PC-3 (cell line): ENCODE measurements at places on chromosomes 11 and 22. TPM values are rescaled to one million over a fixed set of nuclear protein-coding genes. Genes with fewer than 3 reads are reported as not detected.

- H3K27me3 ChIP-seq, result no peaks in the 10 kb centered on the region
- no peak overlapping the region for H3K4me3 ChIP-seq
- H3K36me3 ChIP-seq, result no peaks in the 10 kb centered on the region; the same call in 1 of the 2 replicates
- no peak overlapping the region for H3K27ac ChIP-seq
Measured at GRCh38 chr22:19937616-19938473, 3.7 kb upstream of the COMT start.

Gene NAALAD2
- 0.29 TPM in 1 of 2 replicates, not detected in the other for total RNA-seq

Gene UBQLNL
- total RNA-seq, result not detected in 2 replicates

DNA sequence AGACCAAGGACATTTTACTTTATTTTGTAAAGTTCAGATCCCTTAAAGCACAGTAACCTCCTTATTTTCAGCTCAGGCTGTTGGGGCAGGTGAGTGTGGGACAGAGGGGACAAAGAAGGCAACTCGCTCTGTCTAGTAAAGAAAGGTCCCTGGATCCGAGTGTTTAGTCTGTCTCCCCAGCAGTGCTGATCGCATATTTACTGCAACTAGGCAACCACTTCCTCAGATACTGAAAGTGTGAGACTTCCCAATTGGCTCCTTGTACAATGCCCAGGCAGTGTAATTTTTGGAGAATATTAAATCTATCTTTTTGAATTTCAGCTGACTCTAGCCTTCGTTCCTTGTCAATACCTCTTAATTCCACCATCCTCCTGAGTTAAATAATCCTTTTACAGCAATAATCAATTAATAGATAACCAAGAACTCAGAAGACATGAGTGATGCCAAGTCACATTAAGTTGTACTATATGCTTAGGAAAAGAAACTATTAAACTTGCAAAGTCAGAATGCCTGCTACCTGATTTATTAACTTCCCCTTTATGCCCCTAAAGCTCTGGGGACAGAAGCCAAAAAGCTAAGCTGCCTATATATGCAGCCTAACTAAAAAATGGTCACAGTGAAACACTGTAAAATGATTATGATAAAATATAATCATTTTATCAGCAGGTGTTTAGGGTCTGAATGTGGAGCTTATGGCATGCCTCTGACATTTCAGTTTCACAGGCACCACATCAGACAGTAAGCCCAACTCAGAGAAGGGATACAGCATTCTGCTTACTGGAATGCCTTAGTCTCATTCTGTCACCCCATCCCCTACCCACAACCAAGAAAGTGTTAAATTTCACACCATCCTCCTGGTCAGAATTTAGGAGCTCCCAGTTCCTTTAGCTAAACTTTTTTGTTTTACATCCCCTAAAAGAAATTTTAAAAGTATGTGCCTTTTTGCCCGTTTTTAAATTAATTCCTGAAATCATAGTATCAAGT, 138.7 kb downstream of the TRIM44 start:
- no peak overlapping the region for H3K4me3 ChIP-seq
- H3K27ac ChIP-seq, result no peak overlapping the region
- peaks cover 32% of the 10 kb centered on the region for H3K4me1 ChIP-seq
- H3K27me3 ChIP-seq, result no peaks in the 10 kb centered on the region
- no peak for DNase-seq

GRCh38 chr11:131662993-131663392, 292.6 kb downstream of the NTM start:
- no peak for DNase-seq
- no peaks in the 10 kb centered on the region for H3K36me3 ChIP-seq
- H3K27ac ChIP-seq, result no peak overlapping the region
- H3K27me3 ChIP-seq, result peaks cover 66% of the 10 kb centered on the region
- H3K4me3 ChIP-seq, result no peak overlapping the region
- no peaks in the 10 kb centered on the region for H3K4me1 ChIP-seq

DNA sequence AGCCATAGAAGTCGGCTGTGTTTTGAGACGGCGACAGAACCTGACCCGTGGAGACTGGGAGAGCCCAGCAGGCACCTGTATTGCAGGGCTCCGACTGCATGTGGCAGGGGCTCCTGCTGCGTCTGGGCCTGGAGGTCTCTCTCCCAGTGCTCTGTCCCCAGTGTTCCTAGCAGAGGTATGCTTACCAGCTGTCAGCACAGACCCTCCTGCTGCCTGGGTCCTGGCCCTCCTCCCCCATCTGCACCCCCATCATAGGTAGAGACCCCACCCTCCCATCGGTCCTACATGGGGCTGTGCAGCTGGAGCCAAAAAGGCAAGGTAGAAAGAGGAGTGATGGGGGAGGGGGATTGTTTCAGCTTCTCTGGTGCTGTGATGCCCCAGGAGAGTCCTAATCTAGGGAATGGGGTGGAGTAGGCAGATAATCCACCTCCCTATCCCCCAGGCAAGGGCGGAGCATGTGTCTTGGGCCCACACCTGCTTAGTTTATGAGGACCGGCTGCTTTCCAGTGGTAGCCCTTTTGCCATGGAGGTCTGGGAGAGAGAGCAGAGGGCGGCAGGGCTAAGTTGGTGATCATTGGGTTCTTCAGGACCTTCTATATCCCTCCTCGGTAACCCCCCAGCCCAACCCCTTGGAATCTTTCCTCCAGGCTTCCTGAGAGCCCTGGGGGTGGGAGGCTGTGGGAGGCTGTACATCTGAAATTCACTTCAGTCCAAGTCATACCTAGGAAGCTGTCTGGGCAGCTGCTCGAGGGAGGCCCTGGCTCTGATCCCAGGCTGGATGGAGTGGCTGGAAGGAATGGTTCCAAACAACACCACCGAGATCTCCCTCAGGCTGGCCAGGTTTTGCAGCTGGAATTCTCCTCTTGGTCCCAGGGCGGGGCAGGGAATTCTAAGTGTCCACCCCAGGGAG, 5.3 kb downstream of the SLC7A4 start:
- H3K36me3 ChIP-seq, result no peaks in the 10 kb centered on the region
- H3K27me3 ChIP-seq, result no peaks in the 10 kb centered on the region
- no peaks in the 10 kb centered on the region for H3K4me1 ChIP-seq
- H3K27ac ChIP-seq, result no peak overlapping the region
- no peak overlapping the region for H3K4me3 ChIP-seq

DNA sequence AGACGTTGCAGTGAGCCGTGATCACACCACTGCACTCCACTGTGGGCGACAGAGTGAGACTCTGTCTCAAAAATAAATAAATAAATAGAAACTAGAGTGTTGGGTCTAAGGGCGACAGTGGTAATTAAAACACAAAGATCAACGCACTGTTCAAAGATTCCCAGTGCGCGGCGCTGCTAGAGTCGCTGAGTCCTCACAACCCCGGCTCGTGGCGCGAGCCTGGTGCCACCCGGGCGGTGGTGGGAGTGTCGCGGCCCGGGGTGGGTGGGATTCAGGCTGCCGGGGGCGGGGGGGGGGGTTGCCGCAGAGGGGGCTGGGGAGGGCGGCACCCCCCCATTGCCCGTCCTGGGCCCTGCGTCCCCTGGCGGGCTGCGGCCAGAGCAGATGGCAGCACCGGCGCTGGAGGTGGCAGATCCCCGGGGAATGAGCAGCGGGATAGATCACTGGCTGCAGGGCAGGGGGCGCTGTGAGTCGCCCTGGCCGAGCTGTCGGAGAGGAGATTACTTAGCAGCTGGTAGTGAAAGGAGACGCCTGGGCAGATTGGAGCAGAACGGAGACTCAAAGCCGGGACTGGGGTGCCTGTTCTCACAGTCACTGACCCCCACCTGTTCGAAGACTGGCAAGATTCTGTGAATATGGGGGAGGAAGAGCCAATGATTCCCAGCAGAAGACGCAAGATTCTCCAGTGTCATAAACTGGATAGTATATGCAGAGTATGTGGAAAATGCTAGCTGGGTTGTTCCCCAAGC, 30.2 kb upstream of the APOBEC3A start:
- H3K36me3 ChIP-seq, result no peaks in the 10 kb centered on the region
- no peak for DNase-seq
- H3K27me3 ChIP-seq, result no peaks in the 10 kb centered on the region
- H3K4me1 ChIP-seq, result peaks cover 30% of the 10 kb centered on the region

Gene CELSR1
- total RNA-seq, result 14.2 and 19.3 TPM in 2 replicates

DNA sequence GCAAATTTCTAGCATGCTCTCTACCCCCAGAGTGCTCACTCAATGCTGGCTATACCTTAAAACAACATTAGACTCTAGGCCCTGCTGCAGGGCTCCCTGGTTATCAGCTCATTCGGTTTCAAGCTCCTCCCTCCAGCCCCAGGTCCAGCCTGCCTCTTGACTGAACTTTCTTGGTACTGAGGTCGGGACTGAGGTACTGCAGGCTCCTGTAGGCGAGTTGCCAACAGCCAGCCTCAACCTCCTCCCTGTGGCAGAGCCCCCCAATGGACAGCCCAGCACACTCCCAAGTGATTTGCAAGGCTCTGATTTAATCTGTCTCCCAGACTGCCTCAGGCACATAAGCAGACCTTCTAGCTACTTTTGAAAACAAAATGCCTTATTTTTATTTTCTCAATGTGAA, 73.6 kb upstream of the EIF3M start:
- no peak overlapping the region for H3K27ac ChIP-seq
- H3K36me3 ChIP-seq, result no peaks in the 10 kb centered on the region
- no peak overlapping the region for H3K4me3 ChIP-seq
- H3K27me3 ChIP-seq, result no peaks in the 10 kb centered on the region
- DNase-seq, result no peak

DNA sequence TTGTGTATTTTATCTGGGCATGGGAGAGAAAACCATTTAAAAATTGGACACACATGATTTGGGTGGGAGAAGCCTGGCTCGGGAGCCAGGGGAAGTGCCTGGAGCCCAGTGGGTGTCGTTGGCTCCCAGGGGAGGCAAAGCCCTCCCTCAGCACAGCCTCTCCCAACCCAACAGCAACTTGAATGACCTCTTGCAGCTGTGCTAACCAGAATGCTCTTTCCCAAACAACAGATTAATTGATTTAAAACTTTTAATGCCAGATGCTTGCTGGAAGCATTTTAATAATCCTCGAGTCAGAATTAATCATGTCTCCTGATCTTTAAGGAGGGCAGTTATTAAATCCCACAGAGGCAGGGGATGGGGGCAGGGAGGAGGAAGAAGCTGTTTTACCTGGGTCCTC, 401.6 kb downstream of the BUD13 start:
- no peaks in the 10 kb centered on the region for H3K4me1 ChIP-seq
- H3K36me3 ChIP-seq, result no peaks in the 10 kb centered on the region
- H3K27ac ChIP-seq, result no peak overlapping the region
- no peak overlapping the region for H3K4me3 ChIP-seq
- DNase-seq, result no peak
- H3K27me3 ChIP-seq, result peaks cover 6% of the 10 kb centered on the region; the same call in 1 of the 2 replicates

Gene BTBD18
- not detected in 2 replicates for total RNA-seq

DNA sequence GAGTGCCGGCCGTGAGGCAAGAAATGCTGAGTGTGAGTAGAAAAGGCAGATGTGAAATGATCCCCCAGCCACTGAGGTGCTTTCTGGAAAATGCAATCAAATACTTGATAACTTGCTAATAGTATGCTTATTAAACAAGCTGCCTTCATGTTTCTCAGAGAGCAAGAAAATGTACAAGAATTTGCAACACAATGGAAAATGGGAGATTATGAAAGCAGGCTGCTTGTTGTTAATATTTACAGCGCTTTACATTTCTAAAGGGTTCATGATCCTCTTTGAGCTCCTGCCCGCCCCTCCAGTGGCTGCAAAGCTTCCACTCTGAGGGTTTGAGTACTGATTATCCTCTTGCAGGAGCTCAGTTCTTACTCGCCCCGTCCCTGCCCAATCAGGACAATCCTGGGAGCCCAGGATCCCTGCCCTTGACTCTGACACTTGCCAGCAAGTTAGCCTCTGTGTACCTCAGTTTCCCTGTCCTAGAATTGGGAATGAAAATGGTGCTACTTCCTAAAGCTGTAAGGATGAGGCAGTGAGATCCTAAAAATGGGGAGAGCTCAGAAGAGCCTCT, 645.1 kb downstream of the TBC1D22A start:
- H3K36me3 ChIP-seq, result no peaks in the 10 kb centered on the region
- peaks cover 22% of the 10 kb centered on the region for H3K27me3 ChIP-seq
- H3K27ac ChIP-seq, result no peak overlapping the region

GRCh38 chr11:59076876-59077571, 9.1 kb upstream of the GLYATL1B start:
- H3K27ac ChIP-seq, result no peak overlapping the region
- H3K27me3 ChIP-seq, result peaks cover 22% of the 10 kb centered on the region; the same call in 1 of the 2 replicates
- no peaks in the 10 kb centered on the region for H3K36me3 ChIP-seq
- DNase-seq, result no peak
- no peaks in the 10 kb centered on the region for H3K4me1 ChIP-seq
- no peak overlapping the region for H3K4me3 ChIP-seq

Gene FADS2
- total RNA-seq, result 246 and 305 TPM in 2 replicates

GRCh38 chr22:24208012-24208749, 26.9 kb downstream of the SUSD2 start:
- peak overlapping the region; percentile 98 for H3K27ac ChIP-seq
- H3K4me3 ChIP-seq, result peak overlapping the region; percentile 41; the same call in 1 of the 2 replicates
- H3K4me1 ChIP-seq, result peaks cover 51% of the 10 kb centered on the region
- H3K36me3 ChIP-seq, result no peaks in the 10 kb centered on the region

DNA sequence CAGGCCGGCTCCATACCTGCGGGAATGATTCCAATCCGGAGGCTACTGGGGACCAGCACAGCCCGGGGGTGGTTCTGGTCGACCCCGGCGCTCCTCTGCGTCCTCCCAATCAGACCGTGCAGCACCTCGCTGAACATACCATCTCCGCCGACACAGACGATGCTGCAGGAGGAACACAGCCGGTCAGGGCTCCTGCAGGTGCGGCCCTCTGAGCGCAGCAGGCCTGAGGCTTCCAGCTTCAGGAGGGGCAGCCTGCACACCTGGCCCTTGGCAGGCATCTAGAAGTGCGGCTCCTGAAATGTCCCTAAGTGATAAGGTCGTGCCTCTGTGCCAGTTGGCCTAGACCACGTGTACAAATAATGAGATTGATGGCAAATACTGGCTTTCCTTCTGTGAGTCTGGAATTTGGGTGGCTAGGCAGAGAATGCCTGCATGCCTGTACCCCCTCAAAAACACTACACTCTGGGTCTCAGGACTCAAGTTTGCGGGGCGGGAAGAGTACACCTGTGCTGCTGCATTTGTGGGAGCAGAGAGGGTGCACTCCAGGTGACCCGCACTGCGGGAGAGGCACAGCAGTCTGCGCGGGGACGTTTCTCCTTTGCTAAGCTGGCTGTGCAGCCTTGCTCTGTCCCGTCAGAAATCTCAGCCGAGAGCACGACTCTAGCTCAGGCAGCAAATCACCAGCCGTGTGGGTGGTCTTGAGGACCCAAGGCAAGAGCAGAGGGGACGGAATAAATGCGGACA, 30.1 kb downstream of the CERK start:
- H3K4me1 ChIP-seq, result no peaks in the 10 kb centered on the region
- no peak overlapping the region for H3K4me3 ChIP-seq
- no peaks in the 10 kb centered on the region for H3K27me3 ChIP-seq
- H3K36me3 ChIP-seq, result no peaks in the 10 kb centered on the region
- no peak for DNase-seq
